Activated CD8-positive, alpha-beta memory T cell treated with anti-CD3 and anti-CD28 coated beads for 1 hour (primary cell): ENCODE measurements at places on chromosomes 13 and 19.

DNA sequence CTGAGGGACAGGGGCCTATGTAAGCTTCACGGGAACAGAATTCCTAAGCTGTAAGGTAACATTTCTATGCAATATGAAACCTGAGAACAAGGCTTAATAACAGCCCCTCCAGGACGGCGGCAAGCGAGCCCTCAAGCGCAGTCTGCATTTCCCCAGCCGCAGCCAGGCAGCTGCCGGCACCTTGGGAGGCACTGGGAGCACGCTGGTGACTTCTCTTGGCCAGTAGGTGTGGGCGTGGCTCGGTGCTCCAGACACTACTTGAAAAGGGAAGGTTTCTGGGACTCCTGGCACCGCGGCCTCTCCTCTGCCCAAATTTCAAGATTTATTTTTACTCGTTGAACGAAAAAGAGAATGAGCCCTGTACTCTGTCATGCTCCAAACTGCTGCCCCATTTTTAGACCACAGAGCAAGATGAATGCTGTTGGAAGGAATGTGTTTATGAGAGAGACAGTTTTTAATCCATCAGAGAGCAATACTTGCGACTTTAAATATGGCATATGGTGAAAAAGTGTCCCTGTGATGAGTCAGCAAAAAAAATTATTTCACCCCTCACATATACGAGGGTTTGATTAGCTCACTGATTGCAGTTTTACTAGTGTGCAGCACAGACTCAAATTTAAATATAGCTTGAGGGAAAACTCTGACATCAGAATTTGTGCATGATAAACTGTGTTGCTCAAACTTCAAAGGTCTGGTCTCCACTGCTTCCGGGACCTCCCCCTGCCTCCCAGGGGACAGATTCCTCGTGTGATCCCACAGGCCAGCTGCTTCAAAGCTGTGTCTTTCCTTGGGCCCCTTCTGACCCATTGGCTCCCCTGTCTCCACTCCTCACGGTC, 81.2 kb downstream of the COL4A2 start:
- no peak for DNase-seq

- no peak for DNase-seq
These were observed 140.4 kb downstream of the TEX29 start for GRCh38 chr13:111460548-111461444.

GRCh38 chr19:3457528-3458228, 22.6 kb downstream of the SMIM24 start:
- DNase-seq, result no peak

DNA sequence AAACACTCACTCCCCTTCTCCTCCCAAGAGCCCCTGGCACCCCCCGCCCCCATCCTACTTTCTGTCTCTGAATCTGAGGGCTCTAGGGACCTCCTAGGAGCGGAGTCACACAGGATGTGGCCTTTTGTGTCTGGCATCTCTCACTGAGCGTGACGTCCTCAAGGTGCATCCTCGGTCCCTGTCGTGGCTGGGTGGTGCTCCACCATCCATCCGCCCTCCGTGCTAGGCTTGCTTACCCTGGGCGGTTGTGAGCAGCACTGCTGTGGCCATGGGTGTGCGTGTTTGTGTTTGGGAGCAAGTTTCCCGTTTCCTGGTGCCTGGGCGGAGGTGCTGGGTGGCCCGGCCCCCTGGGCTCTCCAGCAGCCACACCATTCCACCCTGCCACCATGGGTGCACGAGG, 12.2 kb downstream of the PLEKHJ1 start:
- no peak for DNase-seq

- no peak for DNase-seq
These were observed 784 bp downstream of the BCL3 start for GRCh38 chr19:44749292-44749691.

DNA sequence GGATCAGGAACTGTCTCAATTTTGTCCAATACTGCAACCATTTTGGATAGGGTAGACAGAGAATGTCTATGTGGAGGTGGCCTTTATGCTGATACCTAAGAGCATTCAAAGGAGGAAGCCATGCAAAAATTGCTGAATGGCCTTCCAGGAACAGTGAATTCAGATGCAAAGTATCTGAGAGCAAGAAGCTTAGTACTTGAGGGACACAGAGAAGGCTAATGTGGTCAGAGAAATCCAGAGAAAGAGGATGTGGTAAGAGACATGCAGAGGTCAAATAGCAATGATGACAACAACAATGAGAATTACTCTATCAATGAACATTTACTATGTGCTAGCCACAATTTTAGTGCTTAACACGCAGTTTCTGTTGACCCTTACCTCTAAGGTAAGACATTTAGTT, 785.6 kb upstream of the KLHL1 start:
- no peak for DNase-seq

- DNase-seq, result no peak
These were observed 3.0 kb downstream of the PAK4 start for GRCh38 chr19:39128516-39129079.

GRCh38 chr13:37011002-37011401, 10.4 kb downstream of the EXOSC8 start:
- DNase-seq, result no peak

DNA sequence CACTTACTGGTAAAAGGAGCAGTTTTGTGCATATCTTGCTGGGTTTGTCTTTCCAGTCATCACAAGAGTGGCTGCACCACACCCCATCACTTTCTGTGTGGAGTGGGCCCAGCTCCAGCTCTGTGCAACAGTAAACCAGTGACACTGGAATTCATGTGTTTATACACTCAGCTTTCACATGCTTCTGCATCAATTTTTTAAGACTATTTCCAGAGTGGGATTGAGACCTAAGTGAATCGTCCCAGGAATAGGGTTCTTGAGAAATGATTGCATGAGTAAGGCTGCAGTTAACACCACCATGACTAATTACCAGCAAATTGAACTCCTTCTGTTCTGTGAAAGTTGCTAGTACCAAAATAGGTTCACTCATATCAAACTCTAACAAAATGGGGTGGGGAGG, 5.3 kb upstream of the CFAP97D2 start:
- no peak for DNase-seq
